ENCODE measurements at places on chromosomes 3 and 15. TPM values are rescaled to one million over a fixed set of nuclear protein-coding genes. Genes with fewer than 3 reads are reported as not detected.
A peak's percentile ranks its signal among the peaks of the same experiment; 100 is the strongest.

- DNase-seq = no peak
These were observed 305.1 kb downstream of the GAP43 start for GRCh38 chr3:115928376-115928775.

The XIRP1 gene
- 0.06 TPM for polyA plus RNA-seq

DNA sequence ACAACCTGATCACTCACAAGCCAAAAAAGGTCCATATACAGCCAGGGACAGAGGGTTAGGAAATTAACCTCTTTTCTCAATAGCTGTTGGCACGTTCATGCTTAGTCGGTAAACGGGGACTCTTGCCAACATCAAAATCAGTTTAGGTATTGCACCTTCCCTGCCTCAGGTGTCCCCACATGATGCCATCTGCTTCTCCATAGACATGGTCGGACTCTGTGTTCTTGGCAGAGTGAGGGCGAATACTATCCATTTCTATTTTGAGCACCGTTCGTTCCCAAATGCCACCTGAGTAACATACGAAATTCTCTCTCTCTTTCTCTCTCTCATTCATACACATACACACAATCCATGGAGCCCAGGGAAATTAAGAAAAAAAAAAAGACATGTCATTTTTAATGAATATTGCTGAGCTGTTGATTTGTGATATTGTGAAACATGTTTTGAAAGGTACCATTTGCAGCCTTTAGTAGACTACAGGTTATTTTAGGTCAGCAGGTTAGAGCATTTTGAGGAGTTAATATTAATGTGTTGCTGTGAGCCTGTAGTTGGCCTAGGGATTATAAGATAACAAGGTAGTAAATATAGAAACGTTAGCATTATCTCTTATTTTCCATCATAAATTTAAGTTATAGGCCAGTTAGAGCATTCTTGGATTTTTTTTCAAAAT is 78.5 kb downstream of the GHSR start:
- no peak for DNase-seq

- DNase-seq = no peak
These were observed 17.5 kb downstream of the ABCF3 start for GRCh38 chr3:184203526-184203925.

The GPR171 gene
- 2.9 TPM for polyA plus RNA-seq

DNA sequence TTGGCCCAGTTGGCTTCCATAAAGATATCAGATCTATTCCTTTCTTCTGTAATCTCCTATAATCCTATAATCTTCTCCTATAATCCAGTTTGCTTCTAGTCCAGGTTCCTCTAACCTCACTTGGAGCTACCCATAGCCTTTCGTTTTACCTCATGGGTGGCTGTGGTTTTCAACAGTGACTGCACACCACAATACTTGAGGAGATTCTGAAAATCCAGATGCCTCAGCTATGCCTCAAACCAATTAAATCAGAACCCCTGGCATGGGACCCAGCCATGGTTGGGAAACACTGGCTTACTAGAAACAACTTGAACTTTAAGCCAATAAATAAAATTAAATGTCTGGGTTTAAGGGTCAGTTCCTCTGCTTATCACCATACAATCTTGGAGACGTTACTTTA is 86.1 kb upstream of the NTRK3 start:
- no peak for DNase-seq

DNA sequence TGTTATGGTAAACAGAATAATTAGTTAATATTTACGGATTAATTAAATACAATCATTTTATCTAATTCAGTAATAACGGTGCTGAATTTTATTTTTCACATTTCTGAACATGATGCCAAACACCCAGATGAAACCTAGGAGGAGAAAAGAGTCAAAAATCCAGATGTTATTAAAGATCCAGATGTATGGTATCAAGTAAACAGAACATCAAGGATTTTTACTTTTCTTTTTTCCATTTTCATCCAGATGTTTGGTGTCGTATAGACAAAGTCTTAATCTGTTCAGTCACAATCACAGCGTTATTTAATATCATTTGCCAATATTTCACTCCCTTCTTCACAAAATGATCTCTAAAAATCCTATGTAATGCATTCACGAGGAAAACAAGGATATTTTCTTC is 64.0 kb upstream of the NR2F2 start:
- DNase-seq = no peak

GRCh38 chr3:150419959-150420358 is 11.9 kb downstream of the TSC22D2 start:
- DNase-seq = no peak

The ZNF662 gene
- 1.0 TPM for polyA plus RNA-seq

DNA sequence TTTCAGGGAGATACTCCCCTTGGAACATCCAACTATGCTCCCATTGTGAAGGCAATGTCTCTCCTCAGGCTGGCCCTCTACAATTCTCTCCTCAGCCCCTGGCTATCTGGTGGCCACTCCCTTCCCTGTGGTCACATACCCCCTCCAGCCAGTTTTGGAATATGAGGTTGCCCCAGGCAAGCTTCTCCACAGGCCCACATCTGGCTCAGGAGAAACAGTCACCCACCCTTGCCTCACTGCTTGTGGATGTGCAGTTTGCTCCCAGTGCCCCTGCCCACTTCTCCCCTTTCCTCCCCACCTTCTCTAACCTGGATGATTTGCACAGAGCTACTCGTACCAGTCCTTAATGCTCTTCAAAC is 15.7 kb upstream of the TIPARP start:
- DNase-seq = no peak

- peak; percentile 79 for DNase-seq
These were observed 169.4 kb downstream of the TBC1D2B start for GRCh38 chr15:77907824-77908751.

GRCh38 chr3:61650276-61650675 is 88.9 kb downstream of the PTPRG start:
- DNase-seq = no peak

The LRRC34 gene
- polyA plus RNA-seq = 1.9 TPM

The DYNLT2B gene
- polyA plus RNA-seq = 21.3 TPM

DNA sequence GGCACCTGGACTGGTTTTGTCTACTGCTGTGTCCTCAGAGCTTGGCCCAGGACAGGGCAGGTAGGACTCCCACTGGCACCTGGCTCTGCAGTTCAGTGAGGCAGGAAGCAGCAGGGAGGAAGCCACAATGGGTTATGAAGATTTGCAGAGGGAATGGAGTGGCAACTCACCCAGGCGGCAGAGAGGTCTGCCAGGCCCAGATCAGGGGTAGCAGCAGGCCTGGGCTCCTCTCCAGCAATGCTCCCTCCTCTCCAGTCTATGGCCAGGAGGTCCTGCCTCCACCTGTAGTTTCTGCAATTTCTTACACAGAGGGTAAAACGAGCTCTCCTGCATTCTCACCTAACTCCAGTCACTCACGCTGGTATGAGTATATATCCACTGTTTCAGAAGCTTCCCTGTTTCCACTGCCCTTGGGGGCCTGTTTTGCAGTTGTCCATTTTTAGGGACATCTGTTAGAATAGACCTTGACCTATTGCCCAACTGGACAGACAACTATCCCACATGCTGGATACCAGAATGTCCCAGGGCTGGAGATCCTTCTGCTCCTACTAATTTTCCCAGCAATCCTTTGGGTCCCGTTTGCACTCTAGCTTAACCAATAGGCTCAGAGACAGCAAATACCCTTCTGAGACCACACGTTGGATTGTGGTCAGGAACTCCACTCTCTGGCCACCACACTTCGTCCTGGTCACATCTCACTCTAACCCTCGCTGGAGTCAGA is 35.2 kb downstream of the HMCES start:
- DNase-seq = no peak

DNA sequence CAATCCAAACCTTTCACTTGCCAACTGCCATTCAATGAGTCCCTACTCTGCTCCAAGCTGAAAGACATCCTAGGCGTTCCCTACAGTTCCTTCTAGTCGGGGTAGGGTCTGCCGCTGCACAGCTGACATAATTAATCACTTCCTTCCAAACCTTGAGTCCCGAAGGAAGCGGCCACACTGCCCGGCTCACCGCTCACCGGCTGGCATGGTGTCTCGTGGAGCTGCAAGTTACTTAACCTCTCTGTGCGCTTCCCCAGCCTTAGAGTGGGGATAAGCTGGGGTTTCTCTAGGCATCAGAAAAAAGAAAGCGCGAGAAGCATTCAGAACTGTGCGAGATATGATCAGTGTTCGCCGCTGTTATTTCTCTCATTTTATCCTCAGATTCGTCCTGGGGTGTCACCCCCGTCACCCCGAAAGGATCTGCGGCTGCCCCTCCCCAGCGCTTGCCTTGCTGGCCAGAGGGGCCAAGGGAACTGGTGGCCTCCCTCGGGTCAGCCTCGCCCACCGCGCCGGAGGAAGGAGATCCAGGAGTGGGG is 748 bp downstream of the MRPS25 start:
- no peak for DNase-seq

GRCh38 chr15:74422265-74422651 is 11.5 kb downstream of the SEMA7A start:
- no peak for DNase-seq

DNA sequence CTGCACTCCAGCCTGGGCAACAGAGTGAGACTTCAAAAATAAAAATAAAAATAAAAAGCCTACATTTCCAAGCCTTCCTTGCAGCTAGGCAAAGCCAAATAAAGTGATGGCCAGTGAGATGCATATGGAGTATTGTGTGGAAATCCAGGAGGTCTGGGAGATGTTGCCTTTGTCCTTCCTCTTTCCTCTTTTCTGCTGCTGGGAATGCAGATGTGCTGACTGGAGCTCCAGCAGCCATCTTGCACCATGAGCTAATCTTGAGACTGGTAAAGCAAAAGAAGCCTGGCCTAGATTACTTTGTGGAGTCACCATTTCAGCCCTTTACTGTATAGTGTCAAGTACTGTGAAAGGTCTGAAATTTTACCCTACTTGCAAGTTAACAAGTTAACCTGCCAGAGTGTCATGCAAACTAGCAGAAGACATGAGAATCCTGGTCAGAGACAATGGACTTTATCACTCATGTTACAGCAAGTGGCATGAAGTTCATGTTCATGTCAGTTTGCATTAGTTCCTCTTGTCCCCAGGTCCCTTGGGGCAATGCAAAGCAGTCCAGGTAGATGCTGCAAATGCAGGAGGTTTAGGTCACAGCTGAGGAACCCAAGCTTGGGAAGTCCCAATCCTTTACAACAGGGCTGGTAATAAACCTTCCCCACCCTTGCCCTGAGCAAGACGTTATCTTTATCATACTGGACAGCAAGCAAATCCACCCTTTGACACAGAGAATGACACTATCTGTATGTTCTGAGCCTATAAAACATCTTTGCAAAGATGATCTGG is 103.1 kb downstream of the TLE3 start:
- no peak for DNase-seq

DNA sequence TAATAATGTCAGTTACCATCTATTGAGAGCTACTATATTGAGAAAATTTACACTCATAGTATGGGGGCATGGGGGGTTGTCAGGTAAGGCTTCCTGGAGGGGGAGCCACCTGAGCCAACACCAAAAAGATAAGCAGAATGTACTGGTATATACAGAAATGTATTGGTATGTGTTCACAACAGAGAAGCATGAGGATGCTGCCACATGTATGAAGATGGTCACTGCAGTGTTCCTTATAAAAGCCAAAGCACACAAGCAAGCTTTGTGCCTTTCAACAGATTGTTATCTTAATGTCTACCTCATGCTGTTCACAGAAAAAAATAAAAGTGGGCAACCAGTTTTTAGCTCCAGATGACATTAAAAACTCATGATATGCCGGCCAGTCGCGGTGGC is 149.0 kb downstream of the MAGI1 start:
- DNase-seq = no peak

The ASB14 gene
- 0.07 TPM for polyA plus RNA-seq

DNA sequence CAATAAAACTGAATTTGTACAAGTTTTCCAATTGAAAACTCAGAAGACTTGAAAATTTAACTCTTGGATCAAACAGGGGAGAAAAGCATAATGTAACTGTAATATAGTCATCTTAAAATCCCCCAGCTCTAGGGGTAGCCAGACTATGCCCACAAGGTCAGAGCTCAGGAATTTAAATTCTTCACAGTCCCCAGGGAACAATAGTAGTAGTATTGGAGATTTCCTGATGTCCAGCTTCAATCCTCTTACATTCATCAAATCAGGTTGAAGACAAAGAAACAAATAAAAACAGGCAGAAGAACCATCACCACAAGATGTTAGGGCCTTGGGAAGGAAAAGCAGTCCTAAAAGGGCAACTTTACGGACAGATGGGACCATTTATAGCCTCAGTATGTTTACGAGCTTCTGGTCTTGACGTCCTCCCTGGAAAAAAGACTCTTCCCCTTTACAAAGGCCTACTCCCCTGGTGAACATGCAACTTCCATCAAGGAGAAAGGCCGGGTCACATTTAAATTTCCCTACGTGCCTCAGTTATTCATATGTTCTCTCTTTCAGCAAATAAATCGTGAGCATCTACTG is 96.8 kb downstream of the PLCH1 start:
- no peak for DNase-seq

All from spleen (tissue), 13 donors.